ENCODE measurements at places on chromosomes 2 and 18. TPM values are rescaled to one million over a fixed set of nuclear protein-coding genes. Genes with fewer than 3 reads are reported as not detected.

- no peak for DNase-seq
These were observed 200.6 kb downstream of the PPP1R1C start for GRCh38 chr2:182186132-182186735.

DNA sequence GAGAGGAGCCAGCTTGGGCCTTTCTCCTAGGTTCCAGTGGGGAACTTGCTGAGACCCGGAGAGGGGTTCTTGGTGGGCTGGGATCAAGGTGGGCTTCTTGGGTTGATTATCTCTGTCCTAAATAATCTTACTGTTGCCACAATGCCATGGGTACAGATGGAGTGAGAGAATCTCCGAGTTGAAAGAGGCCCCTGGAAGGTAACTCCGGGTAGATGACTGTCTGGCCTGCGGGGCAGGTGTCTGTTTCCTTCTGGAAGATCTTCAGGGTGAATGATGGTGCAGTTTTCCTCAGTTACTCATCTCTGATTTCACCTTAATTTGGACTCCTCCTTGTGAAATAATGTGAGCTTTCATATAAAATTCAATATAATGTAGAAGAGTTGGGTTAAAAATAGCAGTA is 159.4 kb downstream of the ACTR3 start:
- no peak for DNase-seq

GRCh38 chr2:112642561-112642960 is 3.2 kb upstream of the SLC20A1 start:
- DNase-seq, result no peak

The ABCG5 gene
- total RNA-seq, result not detected

The SCN9A gene
- total RNA-seq, result 14.3 TPM

Measured in Caco-2 (cell line).